Activated CD4-positive, alpha-beta T cell treated with anti-CD3 and anti-CD28 coated beads, Interleukin-2, amount 50 U/mL, for 48 hours (primary cell): ENCODE measurements at places on chromosomes 13 and 19.

DNA sequence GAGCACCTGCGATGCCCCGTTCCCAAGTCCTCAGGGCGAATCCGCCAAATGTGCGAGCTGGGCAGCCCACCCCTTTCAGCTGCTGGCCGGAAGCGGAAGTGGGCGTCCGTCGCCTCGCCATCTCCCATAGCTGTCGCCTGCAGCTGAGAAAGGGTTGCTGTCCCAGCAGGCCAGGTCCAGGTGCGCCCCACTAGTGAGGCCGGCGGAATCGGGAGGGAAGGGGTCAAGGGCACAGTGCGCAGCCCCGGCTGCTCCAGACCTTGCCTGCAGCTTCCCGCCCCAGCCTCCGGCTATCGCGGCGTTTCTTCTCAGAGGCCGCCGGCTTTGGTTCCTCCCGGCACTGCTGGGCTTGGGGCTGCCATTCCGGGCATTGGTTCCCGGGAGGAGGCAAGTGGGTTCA, at the start of gene ZNF177:
ZNF177 (plus strand) TSS at position 109 of the 400 bp plus-strand sequence. CDS start 15,299 bp downstream, outside the sequence.
- no peak for DNase-seq

- peak; percentile 13 for DNase-seq
These were observed 42.0 kb upstream of the IPO5 start for GRCh38 chr13:97911311-97912138.

- no peak for DNase-seq
These were observed 2.1 kb upstream of the RAVER1 start for GRCh38 chr19:10335352-10335985.

- DNase-seq: no peak
These were observed 3.6 kb downstream of the RRAS start for GRCh38 chr19:49636233-49636932.

- DNase-seq: no peak
These were observed 35.8 kb downstream of the GGACT start for GRCh38 chr13:100552755-100553154.

DNA sequence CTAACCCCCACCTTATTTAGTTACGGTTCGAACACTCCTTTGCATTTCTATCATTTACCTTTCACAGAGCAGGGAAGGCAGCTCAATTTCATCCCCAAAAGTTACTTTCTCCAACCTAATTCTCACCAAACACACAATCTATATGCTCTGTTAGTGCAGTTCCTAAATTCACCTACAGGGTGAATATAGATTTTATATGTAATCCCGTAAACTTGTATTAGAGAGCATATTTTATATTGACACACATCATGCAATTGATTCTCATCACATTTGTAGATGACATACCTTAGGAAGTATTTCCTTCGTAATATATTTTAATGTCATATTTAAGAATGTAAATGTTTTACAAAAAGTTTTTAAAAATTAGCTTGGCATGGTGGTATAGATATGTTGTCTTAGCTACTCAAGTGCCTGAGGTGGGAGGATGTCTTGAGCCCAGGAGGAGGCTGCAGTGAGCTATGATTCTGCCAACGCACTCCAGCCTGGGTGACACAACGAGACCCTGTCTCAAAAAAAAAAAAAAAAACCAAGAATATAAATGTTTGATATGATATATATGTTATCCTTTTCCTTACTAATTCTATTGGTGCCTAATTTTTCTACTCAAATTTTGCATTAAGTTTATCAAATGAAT, 57.3 kb upstream of the TNFRSF19 start:
- DNase-seq: no peak

- no peak for DNase-seq
These were observed 97.0 kb upstream of the ZNF98 start for GRCh38 chr19:22519152-22519551.

GRCh38 chr19:10364644-10365043, 15.7 kb downstream of the TYK2 start:
- no peak for DNase-seq

- no peak for DNase-seq
These were observed 1500.4 kb downstream of the EFNB2 start for GRCh38 chr13:105035092-105035491.

DNA sequence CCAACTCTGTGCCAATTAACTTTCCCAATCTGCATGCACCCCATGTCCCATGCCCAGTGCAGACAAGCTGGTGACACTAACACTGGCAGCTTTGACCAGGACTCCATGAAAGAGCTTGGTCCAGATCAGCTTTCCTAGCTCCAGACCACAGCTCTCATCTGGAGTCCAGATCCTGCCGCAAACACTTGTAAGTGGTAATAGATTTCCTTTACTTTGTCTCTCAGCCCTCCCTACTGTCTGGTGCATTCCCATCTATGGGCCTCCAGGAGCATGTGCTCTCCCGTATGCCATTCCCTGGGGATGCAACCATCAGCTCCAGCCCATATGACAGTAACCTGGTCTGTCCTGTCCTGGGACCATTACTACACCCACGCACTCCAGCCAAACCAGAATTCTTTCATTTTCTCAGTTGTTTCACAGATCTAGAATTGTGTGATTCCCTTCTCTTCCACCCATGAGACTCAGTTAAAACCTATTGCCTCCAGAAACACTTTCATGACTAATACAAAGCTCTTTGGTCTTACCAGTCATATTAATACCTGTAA, 4.9 kb upstream of the STARD13 start:
- DNase-seq: no peak

GRCh38 chr19:44718441-44719261, 19.7 kb downstream of the CEACAM16 start:
- no peak for DNase-seq

DNA sequence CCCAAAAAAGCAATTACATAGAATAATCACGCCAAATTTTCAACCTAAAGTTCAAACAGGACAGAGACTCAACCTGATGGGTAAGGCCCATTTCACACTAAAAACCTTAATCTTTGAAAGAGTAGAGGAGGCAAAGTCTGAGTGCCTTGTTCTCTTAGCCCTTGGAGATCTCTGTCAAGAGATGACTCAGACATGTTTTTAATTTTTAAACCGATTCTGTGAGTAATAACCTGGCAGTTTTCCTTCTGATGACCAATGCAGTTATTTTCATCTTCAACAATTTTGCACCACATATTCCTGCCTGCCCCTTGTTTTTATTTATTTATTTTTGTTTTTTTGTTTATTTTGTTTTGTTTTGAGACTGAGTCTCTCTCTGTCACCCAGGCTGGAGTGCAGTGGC, 11.5 kb upstream of the TNFSF9 start:
- DNase-seq: no peak

GRCh38 chr13:61600360-61601033, 184.8 kb upstream of the PCDH20 start:
- no peak for DNase-seq

GRCh38 chr13:67557642-67558241, 327.6 kb upstream of the PCDH9 start:
- no peak for DNase-seq
